ENCODE measurements at places on chromosomes 12 and 14.

DNA sequence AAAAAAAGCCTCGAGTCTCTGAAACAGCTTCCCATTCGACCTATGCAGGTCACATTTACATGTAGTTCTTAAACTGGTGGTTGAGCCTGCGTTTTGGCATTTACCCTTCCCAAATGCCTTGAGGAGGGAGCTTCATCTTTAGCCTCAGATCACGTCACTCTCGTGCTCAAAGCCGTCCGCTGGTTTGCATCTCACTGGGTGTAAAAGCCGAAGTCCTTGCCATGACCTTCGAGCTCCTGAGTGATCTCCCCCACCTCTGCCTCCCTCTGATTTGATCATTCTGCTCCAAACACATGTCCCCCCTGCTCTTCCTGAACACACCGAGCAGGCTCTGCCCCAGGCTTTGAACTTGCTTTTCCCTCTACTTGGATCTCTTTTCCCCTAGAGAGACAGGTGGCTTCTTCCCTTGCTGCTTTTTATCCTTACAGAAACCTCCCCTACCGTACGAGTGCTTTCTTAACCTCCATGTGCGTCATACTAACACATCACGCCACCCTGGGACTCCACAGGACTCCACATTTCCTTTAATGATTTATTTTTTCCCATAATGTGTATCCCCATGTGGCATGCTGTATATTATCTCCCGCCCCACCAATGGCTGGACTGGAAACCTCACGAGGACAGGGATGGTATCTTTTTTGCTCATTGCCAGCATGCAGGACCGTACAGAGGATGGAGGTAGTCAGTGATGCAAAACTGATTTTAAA, 610.7 kb downstream of the VRK1 start:
- no peak for DNase-seq

DNA sequence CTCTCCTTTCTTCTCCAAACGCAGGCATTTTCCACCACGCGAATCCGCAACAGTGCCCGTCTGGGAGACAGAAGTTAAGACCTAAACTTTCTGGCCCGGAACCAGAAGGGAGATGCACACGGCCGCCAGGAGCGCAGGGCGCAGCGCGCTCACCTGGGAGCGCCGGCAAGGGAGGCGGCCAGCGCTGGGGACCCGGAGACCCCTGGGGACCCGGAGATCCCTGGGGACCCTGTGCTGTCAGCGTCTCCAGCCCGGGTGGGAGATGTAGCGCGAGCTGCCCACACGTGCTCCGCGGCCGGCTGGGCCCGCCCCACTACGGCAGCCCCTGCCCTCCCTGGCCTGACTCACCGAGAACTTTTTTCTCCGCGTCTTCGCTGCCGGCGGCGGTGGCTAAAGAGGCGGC, 620 bp downstream of the YBX3 start:
- peak; percentile 62 for DNase-seq

GRCh38 chr12:121452340-121452984, 52.5 kb downstream of the RNF34 start:
- DNase-seq = no peak

- DNase-seq = no peak
Measured at GRCh38 chr12:64790166-64790565, 31.0 kb upstream of the GNS start.

- no peak for DNase-seq
Measured at GRCh38 chr14:56173365-56173922, 55.2 kb downstream of the PELI2 start.

- DNase-seq = no peak
Measured at GRCh38 chr12:6828781-6829535, 751 bp downstream of the P3H3 start.

- no peak for DNase-seq
Measured at GRCh38 chr14:32576977-32577376, 247.9 kb downstream of the AKAP6 start.

DNA sequence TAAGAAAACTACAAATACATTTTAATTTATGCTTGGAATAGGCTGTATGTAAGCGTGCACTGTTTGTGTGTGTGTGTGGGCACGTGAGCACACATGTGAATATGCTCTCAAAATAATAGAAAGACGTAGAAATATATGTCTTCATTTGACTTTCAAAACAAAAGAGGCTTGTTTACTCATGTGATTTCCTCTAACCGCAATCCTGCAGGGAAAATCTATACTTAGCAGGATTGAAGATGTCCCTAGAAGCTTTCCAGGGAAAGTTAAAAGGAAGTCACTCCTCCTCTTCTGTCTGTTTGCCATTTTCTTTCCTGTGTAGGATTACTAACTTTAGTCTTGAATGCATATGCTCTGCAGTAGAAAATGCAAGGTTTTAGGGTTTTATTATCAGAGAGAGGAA, 404.7 kb downstream of the MDGA2 start:
- no peak for DNase-seq

GRCh38 chr14:89415159-89415558, 1.9 kb downstream of the FOXN3 start:
- no peak for DNase-seq

DNA sequence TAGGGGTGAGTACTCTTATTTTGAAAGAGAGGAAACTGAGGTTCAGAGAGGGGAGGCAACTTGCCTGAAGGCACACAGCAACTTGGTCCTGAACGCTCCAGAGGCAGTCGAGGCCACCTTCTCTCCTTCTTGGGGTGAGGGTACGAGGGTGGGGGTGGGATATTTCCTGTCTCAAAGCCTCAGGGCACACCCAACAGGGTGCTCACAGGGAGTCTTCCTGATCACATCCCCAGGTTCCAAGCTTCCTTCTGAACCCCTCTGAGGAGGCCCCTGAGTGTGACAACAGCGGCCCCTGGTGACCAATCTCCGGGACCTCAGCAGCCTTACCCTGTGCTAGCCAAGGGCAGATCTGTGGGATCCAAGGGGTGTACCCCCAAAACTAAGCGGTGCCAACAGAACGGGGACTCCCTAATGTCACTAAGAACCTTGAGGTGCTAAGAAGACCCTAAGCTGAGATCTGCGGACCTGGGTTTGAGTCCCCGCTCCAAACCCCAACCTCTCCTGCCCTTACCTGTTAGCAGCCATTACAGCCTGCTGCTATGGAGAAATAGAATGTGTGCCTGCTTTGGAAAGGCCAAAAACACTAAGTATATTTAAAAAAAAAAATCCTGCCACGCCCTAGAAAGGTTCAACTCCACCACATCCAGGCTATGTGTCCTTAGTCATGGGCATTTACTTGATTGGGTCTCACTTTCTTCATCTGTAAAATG, 57.9 kb downstream of the TRPV4 start:
- peak; percentile 75 for DNase-seq

GRCh38 chr14:31990183-31990857, 86.8 kb upstream of the ARHGAP5 start:
- DNase-seq = no peak

DNA sequence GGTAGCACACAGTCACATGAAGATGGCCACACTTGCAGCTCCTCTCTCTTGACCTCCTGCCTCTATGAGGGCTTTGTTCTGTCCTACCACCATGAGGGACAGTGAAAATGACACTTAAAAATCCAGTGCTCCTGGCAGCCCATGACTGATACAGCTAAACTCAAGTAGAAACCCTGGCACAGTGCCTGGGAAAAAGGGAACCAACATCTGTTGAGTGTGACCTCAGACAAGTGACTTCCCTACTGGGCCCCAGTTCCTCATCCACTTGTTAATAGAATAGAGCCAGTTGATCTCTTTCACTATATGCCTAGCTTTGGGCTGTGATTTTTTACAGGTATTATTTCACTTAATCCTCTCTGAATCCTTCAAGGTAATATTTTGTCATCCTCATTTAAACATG, 4.8 kb downstream of the GUCY2C start:
- DNase-seq = no peak

- no peak for DNase-seq
Measured at GRCh38 chr12:107014055-107014454, 27.1 kb upstream of the MTERF2 start.

- DNase-seq = no peak
Measured at GRCh38 chr12:130155416-130156073, 6.7 kb upstream of the FZD10 start.

GRCh38 chr12:114473018-114473417, 67.1 kb upstream of the TBX5 start:
- DNase-seq = no peak

DNA sequence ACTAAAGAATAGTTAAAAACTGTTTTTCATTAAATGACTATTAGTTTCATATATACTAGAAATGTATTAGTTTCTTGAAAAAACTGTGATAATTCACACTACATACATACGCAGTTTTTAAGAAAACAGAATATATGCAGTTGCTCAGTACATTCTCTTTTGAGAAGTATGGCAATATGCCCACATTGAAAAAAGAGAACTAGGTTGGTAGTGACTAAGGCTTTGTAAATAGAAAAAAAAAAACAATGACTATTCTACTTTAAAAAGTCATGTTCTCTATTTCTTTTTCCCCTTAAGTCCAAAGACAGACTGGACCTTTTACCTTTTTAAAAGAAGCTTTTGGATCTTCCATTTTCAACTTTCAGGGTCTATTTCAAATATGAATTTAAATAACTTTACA, 25.0 kb downstream of the SNX6 start:
- no peak for DNase-seq

DNA sequence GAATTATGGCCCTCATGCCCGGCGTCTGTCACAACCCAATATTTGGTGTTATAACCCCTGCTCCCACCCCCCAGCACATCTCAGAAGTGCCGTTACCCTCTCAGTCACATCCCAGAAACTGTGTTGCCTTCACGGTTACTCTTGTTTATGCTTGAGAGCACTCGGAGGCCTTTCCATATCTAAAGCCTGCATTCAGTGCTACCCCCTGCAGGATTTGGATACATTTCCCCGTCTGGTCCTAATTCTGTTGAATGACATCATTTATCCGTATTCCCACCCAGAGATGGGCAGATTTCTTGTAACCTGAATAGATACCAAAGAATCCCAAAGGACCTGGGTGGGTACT, 19.1 kb upstream of the FOS start:
- no peak for DNase-seq

GRCh38 chr12:105227879-105228278, 8.1 kb downstream of the APPL2 start:
- DNase-seq = no peak

- DNase-seq = no peak
Measured at GRCh38 chr12:53768976-53769375, 17.2 kb upstream of the CISTR start.

DNA sequence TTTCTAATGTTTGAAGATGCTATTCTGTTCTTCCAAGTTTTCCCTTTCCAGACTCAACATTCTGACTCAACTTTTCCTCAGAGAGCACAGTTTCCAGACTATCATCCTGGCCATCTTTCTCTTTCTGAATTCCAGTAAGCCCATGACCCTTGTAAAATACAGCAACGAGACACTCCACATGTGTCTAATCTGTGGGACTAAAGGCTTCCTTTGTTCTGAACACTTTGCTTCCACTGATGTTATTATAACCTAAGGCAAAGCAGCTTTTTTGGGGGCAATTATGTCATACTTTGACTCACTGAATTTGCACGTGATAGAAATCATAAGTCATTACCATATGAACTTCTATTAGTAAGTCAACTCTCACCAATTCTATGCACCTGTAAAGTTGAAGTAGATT, 6.3 kb upstream of the ART4 start:
- no peak for DNase-seq

GRCh38 chr12:38204831-38205230, 111.7 kb upstream of the ALG10B start:
- no peak for DNase-seq

DNA sequence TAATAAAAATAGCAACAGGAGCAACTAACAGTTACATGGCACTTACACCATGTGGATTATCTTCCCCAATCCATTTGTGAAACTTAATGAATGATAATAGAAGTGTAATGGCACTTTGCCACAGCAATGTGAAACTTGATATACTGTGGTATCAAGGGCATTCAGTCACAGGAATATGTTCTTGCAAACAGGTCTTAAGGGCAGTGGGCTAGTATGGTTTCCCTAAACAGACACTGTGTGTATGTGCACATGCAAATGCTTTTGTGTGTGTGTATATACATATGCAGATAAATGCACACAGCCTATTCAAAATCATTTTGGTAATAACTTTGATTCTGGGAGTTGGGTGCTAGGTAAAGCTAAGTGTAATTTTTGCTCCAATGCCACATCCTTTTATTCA, 26.2 kb upstream of the ARHGAP5 start:
- DNase-seq = no peak

DNA sequence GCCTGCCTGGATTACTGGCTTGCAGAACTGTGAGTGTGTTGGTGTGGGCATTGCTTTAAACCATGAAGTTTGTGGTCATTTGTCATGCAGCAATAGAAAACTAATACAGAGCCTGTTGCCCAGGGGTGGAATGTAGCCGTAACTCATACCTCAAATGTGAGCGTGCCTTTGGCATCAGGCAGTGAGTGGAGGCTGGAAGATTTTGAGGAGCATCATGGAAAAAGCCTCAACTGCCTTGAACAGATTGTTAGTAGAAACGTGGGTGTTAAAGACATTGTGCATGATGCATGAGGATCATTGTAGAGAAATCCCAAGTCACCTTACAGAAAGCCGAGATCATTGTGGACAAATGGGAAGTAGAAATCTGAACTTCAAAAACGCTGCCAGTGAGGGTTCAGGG, 580.5 kb downstream of the AACS start:
- DNase-seq = no peak

DNA sequence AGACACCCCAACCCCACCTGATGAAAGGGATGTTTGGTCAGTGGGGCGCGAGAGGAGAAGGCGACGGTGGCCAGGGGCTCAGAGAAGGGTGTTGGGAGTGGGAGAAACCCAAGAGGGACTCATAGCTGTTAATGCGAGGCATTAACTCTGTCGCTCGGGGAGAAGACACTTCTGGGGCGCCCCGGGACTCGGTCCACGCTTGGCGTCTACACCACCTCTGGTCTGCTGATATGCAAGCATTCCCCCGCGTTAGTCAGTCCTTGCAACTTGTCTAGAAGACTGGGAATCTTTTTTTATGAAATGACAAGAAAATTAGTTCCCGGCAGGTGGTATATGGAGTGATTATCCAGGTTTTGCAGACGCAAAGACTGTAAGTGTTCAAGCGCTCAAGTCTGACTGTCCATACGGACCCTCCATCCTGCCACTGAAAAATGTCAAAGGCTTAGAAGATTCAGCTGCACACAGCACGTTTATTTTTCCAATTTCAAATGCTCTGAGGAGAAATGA, 360 bp upstream of the SLC35F4 start:
- no peak for DNase-seq

All from GM10248 (cell line).